ENCODE measurements at places on chromosomes 3 and 15.

GRCh38 chr3:31291818-31292217 lies 240.9 kb upstream of the STT3B start:
- DNase-seq = no peak

DNA sequence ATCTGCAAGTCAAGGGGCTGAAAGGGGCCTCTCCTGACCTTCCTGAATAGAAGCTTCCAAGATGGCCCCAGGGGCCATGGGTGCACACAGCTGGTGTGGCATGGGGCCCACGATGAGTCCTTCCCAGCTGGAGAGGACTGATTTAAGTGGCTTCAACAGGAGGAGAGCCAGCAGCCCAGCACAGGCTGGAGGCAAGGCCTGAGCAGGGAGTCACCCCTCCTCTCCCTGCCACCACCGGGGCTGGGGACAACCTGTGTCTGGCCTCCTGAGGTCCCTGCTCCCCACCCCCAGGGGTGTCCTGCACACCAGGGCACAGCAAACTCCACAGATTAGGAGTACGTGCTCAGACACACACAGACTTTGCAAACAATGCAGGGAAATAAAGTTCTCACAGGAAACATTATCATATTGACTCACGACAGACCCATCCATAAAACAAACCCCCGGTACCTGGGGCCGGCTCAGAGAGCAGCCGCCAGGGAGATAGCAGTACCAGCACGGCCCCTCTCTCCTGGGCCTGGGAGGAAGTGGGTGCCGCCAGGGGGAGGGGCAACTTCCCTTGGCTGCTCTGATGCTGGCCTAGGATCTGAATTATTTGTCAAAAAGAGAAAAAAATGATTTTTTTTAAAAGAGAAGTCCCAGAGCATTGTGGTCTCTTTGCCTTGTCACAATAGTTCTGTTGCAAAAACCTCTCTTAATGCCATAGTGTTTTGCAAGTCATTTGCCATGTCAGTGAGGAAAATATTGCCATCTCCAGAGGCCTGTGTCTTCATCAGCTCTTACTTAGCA lies 21.9 kb upstream of the TSEN2 start:
- DNase-seq = no peak

DNA sequence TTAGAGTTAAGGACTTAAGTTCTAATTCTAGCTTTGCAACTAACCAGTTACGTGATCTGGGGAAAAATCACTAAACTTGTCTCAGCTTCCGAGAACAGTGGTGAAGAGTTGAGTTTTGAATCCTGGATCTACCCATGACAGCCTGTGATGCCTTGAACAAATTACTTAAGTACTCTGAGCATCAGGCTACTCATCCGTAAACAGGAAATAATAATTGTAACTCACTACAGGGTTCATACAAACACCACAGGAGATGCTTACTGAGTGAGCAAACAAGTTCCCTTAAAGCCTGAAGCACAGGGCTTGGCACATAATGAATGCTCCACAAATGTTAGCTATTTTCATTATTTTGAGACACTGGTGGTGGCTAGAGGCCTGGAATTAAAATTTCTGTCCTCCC lies 158.8 kb downstream of the ERC2 start:
- no peak for DNase-seq

DNA sequence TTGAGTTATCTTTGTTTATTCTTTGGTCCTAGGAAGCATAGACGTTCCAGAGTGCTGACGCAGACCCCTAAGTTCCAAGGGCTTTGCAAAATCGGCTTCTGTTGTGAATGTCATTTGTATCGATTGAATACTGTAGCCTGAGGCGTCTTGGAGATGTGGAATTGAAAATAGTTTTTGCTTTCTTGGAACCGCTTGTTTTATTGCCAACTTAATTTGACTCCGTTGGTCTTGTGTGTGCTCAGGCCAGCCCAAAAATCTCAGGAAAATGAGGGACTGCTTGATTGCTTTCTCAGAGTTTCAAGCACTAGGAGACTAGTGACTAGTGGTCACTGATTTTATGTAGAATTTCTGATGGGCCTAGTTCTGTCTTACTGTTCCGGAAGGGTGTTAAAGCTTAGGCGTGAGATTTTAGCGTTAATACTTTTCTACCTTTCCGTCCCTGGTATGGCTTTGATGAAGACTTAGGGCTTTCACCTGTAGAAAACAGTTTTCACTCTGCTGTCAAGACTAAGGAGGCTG lies 263 bp upstream of the UTS2B start:
- no peak for DNase-seq

GRCh38 chr3:189239616-189240015 lies 67.8 kb downstream of the TPRG1 start:
- no peak for DNase-seq

DNA sequence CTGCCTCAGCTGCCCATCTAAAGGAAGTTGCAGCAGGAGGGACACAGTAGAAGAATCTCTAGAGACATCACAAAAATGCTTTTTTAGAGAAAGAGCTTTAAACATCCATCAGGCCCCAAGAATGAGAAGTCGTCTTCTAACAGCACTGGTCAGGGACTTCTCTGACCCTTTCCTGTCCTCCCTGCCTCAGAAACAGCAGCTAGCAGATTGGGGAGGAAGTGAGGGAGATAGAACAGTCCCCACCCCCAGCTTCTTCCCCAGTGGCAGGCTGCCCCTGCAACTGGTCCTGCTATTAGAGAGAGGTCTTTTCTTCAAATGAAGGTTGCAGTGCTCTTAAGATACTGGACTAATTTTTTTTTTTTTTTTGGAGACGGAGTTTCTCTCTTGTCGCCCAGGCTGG lies 55.1 kb downstream of the PDE8A start:
- DNase-seq = no peak

- no peak for DNase-seq
Measured at GRCh38 chr3:6396631-6397030, 464.3 kb upstream of the GRM7 start.
